ENCODE measurements at places on chromosomes 4 and X. TPM values are rescaled to one million over a fixed set of nuclear protein-coding genes. Genes with fewer than 3 reads are reported as not detected.
A peak's percentile ranks its signal among the peaks of the same experiment; 100 is the strongest.

GRCh38 chr4:8872402-8873291 lies 1.0 kb upstream of the HMX1 start:
- no peak for DNase-seq

DNA sequence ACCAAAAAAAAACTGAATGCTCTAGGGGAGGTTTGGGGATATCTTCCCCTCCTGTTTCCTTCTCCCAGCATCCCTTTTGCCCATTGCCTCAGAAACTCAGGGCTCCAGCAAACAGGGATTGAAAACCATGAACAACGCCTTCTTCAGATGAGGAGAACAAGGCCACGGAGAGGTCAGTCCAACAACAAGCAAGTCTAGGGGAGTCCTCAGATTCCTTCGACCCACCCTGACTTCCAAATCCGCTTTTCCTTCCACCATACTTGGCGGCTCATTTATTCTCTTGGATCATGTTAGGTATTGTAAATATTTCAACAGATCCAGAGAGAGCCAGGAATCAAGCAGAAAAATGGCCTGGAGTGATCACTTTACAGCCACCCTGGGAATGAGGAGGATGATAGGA lies 21.9 kb downstream of the REELD1 start:
- DNase-seq: peak; percentile 49

DNA sequence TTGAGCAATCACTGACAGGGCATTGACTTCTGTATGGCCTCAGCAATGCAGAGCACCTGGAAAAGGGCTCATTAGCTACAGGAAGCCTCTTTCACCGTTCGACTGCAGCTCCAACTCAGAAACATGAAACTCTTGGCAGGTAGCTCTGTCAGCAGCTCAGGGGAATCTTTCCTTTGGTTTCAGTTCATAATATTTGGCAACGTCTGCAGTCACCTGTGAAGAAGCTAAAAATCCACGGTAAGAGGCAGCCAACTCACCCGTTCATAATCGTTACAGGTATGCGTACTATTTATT lies 354.9 kb downstream of the CAMK2D start:
- no peak for DNase-seq

- no peak for DNase-seq
These were observed 117.8 kb upstream of the SPRY1 start for GRCh38 chr4:123278755-123279154.

DNA sequence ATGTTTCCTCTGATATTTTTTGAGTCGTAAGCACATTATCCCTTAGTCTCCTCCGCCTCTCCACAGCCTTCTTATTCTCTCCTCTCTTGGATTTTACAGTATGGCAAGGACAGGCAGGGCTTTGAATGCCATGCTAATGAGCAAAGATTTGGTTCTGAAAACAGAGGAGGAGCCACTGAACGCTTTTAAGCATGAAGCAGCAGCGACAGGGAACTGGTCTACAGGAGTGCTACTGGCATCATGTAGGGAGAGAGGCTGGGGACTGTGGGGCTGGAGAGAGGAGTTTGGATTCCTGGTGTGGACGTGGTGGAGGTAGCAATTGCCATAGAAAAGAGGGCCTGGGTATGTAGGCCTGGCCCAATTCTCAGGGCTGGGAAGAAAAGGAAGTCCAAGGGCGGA lies 4.6 kb upstream of the CD99L2 start:
- DNase-seq: no peak

GRCh38 chr4:79687006-79687405 lies 279.0 kb upstream of the GK2 start:
- no peak for DNase-seq

Gene CCNA2
- not detected for polyA plus RNA-seq

Gene NAA11
- polyA plus RNA-seq: not detected

Gene IL2
- not detected for polyA plus RNA-seq

DNA sequence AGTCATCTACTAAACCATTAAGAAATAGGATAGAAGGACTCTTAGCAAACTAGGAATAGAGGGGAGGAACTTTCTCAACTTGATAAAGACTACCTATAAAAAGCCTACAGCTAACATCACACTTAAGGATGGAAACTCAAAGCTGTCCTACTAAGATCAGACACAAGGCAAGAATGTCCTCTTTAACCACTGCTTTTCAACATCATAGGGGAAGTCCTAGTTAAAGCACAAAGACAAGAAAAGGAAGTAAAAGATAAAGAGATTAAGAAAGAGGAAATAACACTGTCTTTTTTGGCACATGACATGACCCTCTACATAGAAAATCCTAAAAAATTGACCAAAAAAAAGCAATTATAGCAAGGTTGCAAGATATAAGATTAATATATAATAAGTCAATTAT lies 136.6 kb downstream of the FBXW7 start:
- no peak for DNase-seq

GRCh38 chr4:76830964-76831703 lies 66.8 kb downstream of the SOWAHB start:
- DNase-seq: no peak

- DNase-seq: peak; percentile 49
These were observed 27.4 kb downstream of the CCKAR start for GRCh38 chr4:26462874-26463273.

Gene LONRF3
- polyA plus RNA-seq: not detected

Gene SMIM10
- 15.9 TPM for polyA plus RNA-seq

DNA sequence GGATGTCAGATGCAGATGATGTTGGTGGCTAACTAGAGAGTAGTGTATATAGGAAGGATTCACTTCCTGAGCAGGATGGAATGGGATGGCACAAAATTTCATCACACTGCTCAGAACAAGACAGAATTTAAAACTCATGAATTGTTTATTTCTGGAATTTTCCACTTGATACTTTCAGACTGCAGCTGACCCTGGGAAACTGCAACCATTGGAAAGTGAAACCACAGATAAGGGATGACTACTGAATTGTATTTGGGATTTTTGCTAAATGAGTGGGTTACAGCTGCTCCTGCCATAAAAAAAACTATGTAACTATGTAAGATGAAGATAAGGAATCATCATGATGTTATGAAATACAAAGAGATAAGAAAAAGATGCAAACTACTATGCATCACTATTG lies 51.4 kb downstream of the NPY5R start:
- no peak for DNase-seq

DNA sequence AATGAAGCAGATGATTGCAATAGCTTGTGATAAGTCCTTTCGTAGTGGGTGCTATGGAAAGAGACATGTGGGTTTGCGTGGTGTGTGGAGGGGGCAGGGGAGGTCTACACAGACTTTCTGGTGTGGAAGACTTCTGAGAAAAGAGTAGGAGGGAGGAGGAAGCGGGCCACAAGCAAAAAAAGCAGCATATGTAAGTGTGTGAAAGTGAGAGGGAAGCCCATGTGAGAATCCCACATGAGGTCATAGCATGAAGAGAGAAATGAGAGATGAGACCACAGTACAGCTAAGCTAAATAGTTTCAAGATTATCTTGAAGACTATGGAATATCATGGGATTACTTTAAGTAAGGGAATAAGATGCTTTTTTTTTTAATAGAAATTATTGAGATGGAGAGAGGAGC lies 2039.9 kb upstream of the TENM3 start:
- no peak for DNase-seq

DNA sequence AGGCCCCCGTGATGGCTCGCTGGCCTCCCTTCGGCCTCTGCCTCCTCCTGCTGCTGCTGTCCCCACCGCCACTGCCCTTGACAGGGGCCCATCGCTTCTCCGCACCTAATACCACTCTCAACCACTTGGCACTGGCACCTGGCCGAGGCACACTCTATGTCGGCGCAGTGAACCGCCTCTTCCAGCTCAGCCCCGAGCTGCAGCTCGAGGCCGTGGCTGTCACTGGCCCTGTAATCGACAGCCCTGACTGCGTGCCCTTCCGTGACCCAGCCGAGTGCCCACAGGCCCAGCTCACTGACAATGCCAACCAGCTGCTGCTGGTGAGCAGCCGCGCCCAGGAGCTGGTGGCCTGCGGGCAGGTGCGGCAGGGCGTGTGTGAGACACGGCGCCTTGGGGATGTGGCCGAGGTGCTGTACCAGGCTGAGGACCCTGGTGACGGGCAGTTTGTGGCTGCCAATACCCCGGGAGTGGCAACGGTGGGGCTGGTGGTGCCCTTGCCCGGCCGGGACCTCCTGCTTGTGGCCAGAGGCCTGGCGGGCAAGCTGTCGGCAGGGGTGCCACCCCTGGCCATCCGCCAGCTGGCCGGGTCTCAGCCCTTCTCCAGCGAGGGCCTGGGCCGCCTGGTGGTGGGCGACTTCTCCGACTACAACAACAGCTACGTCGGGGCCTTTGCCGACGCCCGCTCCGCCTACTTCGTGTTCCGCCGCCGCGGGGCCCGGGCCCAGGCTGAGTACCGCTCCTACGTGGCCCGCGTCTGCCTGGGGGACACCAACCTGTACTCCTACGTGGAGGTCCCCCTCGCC lies 3.0 kb downstream of the PLXNB3 start:
- DNase-seq: no peak

Gene QRFPR
- polyA plus RNA-seq: 0.48 TPM

DNA sequence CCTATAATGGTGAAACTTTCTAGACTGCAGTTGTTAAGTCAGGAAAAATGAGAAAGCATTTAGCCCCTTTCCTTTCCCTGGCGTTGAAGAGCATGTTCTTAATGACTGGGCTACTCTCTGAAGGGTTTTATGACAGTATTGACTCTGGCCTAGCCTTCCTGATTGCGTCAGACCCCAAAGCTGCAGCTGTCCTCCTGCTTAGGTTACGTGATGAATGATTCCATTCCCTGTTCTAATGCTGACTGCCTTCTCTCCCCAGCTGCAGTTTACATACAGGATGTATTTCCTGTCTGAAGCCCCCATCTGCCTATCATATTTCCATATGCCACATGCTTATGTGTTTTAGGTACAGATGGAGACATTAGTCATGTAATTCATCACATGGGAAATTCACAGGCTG lies 105.8 kb upstream of the EGFL6 start:
- peak; percentile 74 for DNase-seq

GRCh38 chrX:154827194-154828015 lies 7.1 kb downstream of the SMIM9 start:
- DNase-seq: peak; percentile 12

DNA sequence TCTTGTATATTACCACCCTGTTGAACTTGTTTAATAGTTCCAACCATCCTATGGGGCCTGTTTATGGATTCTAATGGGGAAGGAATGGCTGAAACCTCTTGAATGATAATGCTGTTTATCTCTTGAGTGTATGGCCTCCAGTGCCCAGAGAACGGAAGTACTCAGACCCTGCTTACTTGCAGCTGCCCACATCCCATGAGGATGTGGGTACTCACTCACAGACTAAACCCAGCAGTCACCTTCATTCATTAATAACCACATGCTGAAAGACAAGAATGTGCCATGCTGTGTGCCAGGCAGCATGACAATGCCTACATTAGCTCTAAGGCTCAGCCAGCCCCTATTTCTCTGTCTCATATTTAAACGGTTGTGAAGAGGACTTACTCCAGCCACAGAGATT lies 5.9 kb upstream of the ARMCX5 start:
- DNase-seq: no peak

- DNase-seq: no peak
These were observed 911 bp upstream of the ELK1 start for GRCh38 chrX:47651043-47651905.

Gene SPARCL1
- 356 TPM for polyA plus RNA-seq

- DNase-seq: no peak
These were observed 64.3 kb downstream of the TASL start for GRCh38 chrX:30513284-30513683.

DNA sequence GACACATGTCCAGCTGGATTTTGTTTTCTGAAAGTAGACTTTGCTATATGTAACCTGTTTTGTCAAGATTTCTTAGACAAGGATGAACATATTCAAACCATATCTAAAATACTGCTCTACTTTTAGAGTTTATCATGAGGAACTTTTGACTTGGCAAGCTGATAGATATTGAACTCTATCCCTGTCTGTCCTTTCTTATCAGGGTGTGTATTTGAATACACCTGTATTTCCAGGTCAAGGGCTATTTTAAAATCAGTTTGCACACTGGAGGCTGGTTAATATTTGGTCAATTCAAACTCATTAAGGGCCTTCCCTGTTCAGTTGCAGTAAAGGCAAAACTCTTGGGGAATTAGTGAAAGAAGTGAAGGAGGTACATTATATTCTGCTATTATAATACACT lies 2.3 kb downstream of the CDS1 start:
- no peak for DNase-seq

GRCh38 chrX:153828723-153829548 lies 1.4 kb downstream of the PDZD4 start:
- no peak for DNase-seq
